AML-193 (cell line): ENCODE measurements at places on chromosomes 3 and 15.
A peak's percentile ranks its signal among the peaks of the same experiment; 100 is the strongest.

DNA sequence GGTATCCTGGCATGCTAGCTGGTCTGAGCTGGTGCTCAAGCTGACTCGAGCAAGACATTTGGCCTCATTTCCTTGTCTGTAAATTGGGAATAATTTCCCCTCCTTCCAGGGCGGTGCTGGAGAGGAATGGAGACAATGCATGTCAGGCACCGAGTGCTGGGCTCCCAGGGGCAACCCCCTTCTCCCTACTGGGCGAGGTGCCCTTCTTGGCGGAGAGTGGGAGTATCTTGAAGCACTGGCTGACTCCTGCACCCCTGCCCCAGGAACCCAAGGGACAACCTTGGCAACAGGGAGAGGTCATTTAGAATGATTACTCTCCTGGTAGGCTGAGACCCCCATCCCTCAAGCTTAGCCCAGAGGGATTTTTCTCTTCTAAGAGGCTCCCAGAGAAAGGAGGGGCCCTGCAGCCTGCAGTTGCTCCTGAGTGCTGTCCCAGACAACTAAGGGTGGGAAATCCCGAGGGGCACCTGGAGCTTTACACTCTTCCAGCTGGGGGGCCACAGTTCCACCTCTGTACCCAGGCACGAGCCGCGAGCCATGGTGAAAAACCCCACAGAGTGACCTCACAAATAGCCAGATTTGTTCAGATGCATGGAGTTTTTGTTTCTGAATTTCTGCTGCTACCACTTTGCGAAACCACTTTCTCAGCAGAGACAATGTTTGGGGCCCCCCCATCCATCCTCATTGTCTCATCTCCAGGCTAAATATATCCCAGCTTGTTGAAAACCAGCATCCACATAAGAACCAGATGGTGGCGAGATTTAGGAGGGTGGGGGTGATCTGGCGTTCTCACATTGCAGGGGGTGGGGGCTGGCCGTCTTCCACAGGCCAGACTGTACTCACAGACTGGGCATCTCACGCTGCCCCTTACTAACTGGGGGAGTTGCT is 44.8 kb downstream of the ABTB1 start:
- DNase-seq, result no peak

DNA sequence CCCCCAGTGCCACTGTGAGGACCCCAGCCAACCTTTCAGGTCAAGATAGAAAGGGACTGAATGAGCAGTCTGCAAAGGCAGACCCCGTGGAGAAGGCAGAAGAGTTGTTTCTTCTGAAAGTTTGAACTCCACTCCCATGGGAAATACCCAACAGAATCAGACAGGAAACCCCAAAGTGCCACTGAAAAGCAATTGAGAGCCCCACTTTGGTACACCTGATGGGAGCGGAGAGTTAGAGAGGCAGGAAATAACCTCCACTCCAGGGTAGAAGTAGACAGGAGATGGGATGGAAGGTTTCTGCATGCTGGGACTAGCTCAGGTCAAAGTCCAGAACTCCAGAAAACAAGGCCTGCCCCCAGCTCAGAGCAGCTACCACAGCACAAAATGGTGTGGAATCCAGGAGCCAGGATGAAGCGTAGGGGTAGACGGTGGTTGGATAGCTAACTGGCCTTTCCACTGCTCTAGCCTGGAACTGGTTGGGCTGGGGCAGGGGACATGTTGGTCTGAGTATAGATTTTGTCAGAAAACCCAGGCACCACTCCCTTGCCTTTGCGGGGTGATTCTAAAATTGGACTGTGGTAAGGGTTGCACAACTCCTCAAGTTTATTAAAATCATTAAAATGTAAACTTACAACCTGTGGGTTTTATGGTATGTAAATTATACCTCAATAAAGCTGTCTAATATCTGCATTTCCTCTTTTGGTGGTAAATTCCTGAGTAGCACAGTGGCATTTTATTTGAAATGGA is 1.9 kb upstream of the RAB43 start:
- DNase-seq, result peak; percentile 41

DNA sequence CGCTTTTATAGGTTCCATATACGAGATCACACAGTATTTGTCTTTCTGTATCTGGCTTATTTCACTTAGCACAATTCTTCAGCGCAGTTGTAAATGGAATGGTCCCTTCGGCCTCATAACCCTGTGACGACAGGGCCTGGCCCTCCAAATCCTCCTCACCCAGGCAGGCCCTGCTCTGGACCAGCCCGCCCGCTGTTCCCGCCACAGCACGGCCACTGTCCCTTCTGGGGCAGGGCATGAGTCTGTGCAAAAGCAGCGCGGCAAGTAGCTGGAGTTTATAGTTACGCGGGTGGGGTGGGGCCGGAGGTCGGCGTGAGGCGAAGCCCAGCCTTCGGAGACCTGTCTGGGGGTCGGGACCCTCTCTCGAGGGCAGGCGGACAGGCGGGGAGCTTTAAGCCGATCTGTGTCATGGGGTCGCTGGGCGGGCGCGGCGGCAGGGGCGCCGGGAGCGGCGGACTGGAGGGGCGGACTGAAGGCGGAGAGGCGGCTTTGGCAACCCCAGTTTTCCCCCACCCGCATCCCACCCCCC is 543 bp downstream of the ARPIN start:
- no peak for DNase-seq

GRCh38 chr15:84909029-84909428 is 24.6 kb downstream of the SLC28A1 start:
- DNase-seq, result no peak

DNA sequence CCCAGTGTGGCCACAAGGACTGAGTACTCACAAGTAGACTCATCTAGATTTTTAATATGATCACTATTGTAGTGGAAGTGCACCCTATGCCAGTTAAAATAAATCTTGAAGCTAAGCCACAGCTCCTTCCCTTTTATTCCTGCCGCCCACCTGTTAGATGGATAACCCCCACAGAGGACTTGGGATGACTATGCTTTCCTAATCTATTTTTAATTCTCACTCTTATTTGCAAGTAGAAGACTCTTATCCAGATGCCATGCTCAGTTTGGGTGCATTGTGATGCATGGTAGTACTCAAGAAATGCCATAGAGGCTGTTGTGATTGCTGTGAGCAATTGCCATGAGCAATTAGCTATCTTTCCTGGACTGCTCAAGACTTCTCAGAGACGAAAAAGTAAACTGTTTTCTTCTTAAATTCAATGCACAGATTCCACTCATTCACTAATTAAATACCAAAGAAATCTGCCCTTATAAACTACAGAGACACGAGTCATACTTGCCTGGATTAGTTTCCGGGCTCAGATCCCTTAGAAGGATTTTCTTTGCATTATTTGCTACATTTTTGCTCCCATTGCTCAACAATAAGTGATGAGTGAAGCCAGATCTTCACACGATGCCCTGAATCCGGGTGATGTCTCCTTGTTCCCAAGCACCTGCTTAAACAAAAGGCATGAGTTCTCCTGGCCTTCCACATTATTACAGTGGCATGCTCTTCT is 472.1 kb downstream of the SOX2 start:
- DNase-seq, result no peak

DNA sequence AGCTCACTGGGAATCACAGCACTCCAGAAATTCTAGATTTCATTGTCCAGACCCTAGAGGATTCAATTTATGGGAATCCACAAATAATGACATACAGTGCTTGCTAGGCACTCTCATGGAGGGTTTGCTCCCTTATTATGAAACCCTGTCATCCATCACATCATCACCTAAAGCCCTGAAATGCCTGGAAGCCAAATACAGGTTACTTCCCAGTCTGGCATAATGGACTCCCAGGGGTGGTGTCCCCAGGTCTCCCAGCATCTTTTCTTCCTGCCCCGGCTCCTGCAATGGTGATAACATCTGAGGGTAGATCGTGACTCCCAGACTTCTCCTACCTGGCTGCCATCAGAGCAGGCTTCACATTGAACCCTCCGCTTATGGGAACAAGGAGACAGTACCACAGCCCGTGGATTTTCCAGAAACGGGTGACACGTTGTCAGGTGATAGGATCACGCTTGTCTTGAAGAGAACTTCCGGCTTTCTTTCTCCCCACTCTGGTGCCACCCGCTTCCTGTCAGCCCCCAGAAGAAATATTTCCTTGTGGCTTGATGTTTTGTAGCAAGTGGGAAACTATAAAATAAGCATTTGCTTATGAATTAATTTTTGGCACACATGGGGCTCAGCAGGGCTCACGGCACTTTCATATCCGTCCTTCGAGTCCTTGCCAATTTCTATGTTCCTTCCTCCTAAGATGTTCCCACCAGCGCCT is 238.7 kb upstream of the BHLHE40 start:
- no peak for DNase-seq

GRCh38 chr3:84724877-84725276 is 233.9 kb upstream of the CADM2 start:
- no peak for DNase-seq

DNA sequence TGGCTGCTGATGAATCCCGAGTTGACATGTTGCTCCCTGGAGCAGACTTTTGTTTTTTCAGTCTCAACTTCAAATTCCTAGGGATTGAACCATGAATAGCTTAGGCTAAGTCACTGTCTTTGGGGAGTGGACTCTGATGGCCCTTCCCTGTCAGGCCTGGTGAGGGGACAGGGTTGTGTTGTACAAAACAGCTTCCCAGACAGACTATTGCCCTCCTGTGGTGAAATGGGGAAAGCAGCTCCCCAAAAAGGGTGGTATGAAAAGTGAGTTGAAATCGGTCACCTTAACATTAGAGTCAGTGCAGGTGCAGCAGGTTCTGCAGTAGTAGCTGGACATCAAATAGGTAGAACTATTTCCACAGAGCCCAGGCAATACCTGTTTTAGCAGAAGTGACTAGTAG is 775.6 kb downstream of the ROBO2 start:
- no peak for DNase-seq

DNA sequence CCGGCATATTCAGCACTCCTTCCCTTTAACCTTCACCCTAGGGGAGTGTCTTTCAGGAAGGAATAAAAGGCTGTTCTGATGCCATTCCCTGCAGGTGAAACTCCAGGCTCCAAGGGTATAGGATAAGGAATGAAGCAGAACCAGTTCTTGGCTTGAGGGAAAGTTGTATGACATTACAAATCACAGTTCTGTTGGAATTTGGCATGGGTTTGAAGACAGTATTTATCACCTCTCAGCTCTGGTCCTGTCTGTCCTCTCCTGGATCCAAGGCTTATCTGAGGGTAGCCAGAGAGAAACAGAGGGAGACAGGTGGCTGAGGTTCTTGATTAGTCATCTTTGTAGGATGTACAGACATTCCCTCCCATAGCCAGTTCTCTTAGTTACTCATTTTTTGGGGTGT is 37.1 kb downstream of the RAB11A start:
- DNase-seq, result no peak

DNA sequence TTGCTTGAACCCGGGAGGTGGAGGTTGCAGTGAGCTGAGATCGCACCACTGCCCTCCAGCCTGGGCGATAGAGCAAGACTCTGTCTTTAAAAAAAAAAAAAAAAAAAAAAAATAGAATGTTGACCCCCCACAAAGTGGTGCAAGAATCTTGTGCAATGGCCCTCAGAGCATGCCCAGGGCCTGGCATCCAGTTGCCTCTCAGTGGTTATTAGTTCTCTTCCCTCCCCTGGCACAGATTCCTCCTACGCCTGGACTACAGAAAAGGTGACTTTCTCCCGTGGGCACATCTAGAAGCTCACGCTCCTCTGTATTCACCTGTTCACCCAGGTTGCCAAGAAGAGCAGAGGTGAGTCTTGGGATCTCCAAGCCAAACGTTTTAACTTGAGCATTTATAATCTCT is 36.7 kb downstream of the ACSBG1 start:
- peak; percentile 34 for DNase-seq

DNA sequence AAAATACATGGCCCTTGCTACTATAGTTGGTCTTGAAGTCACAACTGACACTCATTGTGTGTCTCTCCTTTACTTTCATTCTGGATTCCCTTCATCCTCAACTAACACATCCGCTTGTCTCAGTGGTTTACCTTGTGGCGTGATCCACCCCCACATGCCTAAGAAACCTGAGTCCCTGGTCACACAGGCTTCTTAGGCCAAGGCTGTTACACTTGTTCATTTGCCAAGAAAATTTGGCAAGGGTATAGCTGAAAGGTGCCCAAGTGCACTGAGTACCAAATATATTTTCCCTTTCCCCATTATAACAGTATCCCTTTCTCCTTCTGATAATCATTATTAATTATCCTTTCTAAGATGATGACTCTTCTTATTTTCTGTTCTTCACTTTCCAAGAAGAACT is 207.6 kb upstream of the STAC start:
- no peak for DNase-seq

GRCh38 chr3:182393151-182393550 is 400.2 kb upstream of the ATP11B start:
- no peak for DNase-seq

DNA sequence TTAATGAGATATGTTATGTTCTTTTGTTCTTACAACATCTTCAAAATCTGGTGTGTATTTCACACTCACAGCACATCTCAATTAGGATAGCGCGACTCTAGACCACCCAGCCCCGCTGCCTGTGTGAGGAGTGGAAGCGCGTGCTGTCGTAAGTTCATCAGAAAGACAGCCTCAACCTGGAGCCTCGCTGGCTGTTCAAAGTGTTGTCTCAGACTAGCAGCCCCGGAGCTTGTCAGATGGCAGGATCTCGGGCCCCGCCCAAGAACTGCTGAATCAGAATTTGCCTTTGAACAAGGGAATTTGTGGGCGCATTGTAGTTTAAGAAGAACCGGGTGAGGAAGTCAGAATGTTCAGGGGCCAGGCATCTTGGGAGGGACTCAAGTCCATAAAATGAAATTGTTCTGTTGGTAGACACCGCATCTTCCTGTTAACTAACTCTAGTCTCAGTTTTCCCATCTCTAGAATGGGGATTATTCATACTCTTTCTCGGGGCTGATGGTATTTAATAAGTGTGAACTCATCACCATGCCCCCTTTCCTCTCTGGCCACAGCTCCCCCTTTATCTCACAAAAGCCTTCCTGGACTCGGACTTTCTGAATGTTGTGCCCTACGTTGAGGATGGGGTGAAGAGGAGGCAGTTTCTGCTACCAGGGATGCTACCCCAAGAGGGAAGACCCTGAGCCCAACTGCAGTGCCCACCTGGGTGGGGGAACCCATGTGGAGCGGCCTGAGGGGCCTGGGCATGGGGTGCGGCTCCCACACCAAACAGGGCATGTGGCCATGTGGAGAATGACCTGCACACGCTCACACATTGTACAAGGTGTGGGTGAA is 40.4 kb downstream of the BHLHE40 start:
- DNase-seq, result no peak

DNA sequence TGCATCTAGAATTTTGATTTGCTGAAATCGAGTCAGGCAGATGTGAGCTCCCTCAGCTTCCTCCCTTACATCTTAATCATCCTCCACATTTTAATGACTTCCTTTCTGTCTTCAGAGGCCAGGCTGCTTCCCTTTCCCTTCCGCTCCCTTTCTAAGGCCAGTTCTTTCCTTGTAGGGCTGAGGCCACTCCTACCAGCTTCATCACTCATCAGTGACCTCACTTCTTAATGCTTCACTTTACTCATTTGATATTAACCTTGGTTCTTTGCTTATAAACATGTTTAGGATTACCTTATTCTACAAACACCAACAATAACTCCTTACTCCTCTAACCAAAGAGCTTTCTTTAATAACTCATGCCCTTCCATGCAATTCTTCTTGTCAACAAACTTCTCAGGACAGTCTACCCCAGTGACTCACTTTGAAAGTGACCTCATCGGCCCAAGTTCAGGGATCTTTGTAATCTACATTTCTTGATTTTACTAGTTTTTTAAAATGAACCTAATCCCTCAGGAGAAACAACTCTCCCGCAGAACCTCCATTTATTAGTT is 23.9 kb downstream of the ILDR1 start:
- peak; percentile 99 for DNase-seq
